ENCODE measurements at places on chromosomes 7 and 10.
A peak's percentile ranks its signal among the peaks of the same experiment; 100 is the strongest.

DNA sequence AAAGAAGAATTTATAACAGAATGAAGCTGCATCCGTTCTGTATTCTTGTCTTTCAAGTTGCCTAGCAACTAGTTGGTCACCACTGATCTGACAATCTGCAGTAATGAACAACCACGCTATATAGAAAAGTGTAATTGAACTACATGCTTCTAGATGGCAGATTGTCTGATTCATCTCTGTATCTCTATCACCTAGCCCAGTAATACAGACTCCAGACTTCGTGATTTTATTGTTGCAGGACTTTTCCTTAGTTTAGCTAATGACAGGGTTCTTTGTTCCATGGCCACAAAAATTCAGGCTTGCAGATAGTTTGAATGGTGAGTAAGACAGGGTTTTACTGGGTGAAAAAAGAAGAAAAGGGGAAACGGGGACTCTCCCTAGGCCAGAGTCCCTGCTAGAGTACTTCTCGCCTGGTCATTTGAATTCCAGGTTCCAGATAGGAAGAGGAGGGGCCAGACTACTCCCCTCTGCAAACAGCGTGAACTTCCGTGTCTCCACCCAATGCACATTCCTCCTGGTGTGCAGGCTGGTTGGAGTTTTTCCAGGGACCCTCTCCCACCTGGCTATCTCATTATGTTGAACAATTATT, 45.9 kb downstream of the COL1A2 start:
- DNase-seq, result no peak

DNA sequence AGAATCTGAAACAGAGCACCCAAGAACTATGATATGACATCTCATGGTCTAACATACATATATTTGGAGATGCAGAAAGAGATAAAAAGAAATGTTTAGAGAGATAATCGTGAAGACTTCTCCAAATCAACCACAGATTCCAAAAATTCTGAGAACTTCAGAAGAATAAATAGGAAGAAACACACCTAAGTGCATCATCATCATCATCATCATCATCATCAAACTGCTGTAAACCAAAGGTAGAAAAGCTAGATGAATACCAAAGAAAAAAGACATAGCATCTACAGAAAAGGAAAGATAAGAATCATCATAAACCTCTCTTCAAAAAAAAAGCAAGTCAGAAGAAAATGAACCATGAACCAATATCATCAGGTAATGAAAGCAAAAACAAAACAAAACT, 124.2 kb downstream of the PPP1R3A start:
- DNase-seq, result no peak

DNA sequence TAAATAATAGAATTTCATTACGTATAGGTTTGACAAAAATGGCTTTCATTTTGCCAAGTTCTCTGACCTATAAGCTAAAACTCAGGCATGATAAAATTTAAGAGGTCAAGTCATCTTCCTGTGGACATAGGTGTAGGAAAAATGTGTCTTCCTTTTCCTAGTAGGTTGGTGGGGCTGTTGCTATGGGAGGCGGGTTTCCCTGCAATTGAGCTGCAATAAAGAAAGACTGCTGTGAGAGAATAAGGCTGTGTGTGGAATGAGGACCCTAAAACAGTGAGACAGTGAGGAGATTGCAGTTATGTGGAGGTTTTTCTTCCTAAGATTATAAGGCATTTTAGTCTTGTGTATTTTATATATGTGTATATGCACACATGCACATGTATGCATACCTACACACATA, 13.0 kb upstream of the SEMA3A start:
- no peak for DNase-seq

GRCh38 chr10:133082685-133083421, 4.9 kb upstream of the ADGRA1 start:
- no peak for DNase-seq

GRCh38 chr10:119412244-119413092, 130.1 kb downstream of the RGS10 start:
- peak; percentile 61 for DNase-seq

DNA sequence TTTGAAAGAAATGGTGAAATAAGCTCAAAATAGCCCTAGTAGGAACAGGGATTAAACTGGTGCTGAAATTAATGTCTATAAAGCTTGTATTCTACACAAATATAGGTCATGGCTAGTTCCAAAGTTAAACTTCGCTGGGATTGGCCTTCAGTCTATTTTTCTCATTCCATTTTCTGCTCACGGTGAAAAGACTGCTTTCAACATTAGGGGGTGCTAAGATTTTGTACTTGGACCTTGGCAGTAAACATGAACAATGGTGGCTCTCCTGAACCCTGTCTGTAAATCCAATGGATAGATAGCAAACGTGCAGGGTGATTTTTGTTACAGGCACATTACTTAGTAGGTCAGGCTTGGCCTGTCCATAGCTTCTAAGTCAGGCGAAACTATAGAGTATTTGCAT, 36.0 kb upstream of the RSU1 start:
- peak; percentile 68 for DNase-seq

DNA sequence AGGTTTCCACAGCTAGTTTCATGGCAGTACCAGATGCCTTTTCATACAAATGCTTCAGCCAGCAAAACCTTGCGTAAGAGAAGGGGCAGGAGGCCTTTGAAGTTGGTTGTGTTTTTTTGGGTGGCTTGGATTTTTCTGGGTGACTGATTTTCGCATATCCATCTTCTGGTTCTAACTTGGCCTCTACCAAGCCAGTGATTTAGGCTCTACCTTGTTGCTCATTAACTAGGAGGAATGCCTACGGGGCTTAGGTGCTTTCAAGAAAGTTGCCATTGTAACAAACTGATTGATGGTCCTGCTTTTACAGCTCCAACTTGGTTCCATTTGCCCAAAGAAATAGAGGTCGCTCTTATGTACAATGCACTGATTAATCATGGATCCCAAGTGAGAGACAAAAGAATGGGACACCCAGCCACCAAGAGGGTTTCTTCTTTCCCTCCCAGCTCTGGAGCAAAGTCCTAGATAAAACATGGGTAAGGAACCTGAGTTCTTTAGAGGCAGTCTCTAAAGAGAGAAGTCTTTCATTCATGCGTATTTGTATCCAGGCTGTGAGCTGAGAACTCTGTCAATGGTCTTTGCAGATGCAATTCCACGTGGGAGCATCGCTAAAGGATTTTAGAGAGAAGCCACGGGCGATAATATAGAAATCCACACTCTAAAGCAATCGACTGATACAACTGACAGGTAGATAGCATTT, 92.1 kb upstream of the FGFR2 start:
- DNase-seq, result no peak

DNA sequence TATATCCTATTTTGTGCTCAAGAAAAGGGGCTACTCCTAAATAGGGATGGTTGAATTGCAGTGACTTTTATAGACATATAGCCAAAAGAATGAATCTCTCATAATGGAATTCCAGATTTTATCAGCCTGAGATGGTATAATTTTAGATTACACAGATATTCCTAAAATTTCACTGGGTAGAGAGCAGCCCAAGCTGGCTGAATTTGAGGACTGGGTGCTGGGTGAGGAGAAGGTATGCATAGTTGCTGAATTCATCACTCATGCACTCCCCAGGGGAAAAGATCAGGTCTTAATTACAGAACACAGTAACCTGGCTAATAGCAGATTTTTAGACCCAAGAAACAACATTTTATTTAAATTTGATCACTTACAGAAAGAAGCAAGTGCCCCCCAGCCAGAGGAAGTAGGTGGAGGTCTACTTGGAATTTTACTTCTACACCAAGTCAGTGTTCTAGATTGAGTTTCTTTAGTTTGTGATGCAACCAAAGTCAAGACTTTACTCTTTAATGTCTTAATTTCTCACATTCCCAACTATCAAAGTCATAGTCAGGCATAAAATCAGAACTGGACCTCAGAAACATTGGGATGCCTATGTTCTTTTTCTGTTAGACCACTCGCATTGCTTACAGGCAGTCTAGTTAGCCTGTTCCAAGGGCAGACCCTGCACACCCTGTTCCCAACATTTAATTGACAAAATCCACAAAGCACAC, 337.4 kb upstream of the PODXL start:
- peak; percentile 64 for DNase-seq

- no peak for DNase-seq
Observed at GRCh38 chr7:98877692-98878364, 504 bp upstream of the TRRAP start.

GRCh38 chr10:72094574-72094973, 6.2 kb upstream of the SPOCK2 start:
- DNase-seq, result no peak

- no peak for DNase-seq
Observed at GRCh38 chr7:155889636-155890511, 77.6 kb upstream of the SHH start.

- DNase-seq, result no peak
Observed at GRCh38 chr7:101667920-101668319, 38.8 kb upstream of the MYL10 start.

DNA sequence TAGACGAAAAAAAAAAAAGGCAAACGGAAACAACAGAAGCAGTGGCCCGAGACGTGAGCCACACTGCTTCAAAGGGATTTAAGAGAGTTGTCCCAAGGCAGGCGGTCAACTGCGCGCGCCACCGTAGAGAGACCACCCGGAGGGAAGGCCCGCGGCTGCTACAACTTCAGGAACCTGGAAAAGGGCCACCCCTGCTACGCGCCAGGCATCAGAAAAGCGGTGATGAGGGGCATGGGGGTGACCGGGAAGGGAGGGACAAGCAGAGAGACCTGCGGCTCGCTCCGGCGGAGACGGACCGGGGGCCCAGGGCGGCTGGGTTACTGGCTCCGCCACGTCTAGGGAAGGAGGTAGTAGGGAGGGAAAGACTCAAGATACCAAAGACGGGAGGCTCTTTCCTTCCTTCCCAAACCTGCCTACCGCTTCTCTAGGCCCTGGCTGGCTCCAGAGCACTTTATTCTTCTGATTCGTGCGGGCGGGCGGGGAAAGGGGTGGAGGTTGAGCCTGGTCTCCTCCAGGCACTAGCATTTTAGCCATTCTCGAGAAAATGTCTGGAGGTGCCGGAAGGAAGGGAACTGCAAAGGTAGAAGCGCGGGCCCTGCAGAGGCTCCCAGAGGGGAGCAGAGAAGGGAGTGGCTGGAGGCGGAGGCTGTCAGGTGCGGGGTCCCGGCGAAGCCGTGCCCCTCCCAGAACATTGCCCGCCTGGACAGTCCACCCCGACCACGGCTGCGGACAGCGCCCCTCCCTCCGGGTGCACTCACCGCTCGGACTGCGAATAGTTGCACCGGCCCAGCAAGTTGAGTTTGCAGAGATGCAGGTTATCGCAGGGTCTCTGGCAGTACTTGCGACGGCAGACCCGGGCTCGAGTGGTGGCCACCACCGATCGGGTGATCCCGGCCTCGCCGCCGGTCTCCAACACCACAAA, 993 bp downstream of the ZC3HAV1 start:
- peak; percentile 15 for DNase-seq

DNA sequence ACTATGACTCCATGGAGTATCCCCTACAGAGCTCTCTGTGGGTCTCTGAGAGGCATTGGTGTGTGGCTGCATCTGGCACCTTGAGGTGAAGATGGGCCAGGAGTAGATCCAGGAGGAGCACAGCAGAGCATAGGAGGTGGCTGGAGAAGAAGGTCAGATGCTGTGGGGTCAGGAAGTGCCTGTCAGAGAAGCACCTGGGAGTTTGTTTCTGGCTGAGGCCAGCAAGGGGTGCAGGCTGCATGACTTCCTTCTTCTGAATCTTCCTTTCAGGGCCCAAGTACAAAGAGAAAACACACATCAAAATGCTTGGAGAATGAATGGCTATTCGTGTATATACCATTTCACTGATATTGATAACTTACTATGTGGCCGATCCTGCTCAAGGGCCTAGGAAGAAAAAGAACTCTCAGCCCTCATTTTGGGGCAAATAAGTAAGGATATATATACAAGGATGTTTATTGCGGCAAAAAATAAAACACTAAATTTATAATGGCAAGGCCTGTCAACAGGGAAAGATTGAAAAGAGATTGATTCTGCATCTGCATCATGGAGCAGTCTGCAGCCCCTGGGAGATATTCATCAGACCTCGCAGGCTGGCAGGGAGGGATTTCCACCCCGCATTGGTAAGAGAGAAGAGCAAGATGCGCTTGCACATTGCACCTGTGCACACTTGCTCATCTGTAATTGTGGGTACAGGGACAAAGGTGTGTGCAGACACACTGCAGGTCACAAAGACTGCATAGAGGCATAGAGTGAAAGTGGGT, 39.2 kb downstream of the PTPRE start:
- DNase-seq, result no peak

- peak; percentile 20 for DNase-seq
Observed at GRCh38 chr10:5546891-5547680, 22.3 kb downstream of the CALML3 start.

DNA sequence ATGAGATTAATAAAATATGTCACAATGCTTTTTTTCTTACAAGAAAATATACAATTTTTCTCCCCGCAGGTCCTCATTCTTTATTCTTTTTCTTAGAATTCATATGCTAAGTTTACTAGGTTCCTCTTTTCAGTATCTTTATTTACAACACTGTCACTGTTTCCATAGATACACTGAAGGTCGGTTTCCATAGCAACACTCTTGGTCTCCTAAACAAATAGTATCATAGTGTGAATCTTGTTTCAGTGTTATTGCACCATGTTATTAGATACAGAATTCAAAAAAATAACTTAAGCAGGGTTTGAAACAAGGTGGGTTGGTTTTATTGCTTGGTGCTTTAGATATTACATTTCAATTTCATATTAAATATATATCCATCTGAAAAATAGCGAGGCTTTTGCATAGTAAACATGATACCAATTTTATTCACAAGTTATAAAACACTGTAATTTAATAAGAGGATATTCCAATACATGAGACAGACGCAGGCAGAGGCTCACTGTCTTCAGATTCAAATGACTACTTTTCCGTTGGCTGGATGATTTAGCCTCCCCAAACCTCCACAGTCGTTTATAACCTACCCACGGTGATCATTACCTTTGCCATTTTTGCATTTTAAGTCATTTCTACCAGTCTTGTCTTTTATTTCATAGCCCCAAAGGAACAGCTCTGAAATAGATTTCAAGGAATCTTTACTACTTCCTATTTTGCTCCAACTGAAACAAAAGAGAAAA, 88.9 kb upstream of the KLF6 start:
- DNase-seq, result peak; percentile 67

DNA sequence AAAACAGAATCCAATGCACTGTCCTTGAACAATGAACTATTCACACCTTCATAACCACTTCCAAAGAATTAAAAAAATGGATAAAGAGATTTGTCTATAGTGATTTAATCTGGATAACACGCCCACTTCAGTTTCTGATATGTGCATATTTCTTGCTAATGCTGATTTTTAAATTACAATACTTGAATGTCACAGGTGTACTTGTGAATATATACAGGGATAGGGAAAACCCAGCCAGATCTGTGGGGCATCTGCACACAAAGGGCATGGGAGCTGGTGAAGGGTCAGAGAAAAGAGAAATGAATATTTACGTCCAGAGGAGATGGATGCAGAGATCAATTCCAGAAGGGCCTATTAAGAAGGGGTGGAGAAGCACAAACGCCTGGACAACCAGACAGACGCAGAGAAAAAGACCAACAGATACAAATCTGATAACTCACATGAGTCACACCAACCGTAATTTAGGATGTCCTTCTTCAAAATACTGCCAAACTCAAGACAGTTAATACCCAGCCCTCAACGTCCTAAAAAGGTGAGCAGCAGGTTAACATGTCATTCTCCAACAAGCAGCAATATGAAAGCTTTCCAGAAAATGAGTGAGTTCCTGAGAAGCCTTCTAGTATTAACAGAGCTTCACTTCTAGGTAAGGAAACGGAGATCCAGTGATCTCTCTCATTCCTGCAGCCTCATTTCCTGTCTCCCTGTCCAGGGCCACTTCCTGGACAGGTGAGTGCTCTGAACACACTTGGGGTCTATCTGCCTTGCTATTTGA, 41.9 kb downstream of the PIP4K2A start:
- no peak for DNase-seq

- DNase-seq, result no peak
Observed at GRCh38 chr7:49866076-49866735, 92.8 kb downstream of the VWC2 start.

GRCh38 chr7:137976696-137977095, 25.2 kb downstream of the CREB3L2 start:
- DNase-seq, result no peak
